Cardiac fibroblast (primary cell): ENCODE measurements at places on chromosomes 16 and 17.

- DNase-seq, result no peak
These were observed 16.5 kb upstream of the SPNS3 start for GRCh38 chr17:4417129-4417667.

DNA sequence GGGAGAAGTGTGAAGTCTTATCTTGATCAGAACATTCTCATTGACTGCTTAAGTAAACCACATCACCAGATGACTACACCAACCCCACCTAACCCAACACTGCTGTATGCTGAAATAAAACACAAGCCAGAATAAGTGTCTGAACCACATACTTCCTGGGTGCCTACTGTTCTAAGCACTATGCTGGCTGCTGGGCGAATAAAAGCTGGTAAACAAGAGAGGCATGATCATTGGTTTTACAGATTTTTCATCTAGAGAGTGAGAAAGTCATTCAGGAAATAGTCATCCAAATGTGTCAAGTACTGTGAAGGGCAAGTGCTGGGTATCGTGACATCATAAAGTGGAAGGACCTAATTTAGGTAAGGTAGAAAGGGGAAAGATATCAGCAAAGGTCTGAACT is 199.0 kb upstream of the SOX9 start:
- no peak for DNase-seq

DNA sequence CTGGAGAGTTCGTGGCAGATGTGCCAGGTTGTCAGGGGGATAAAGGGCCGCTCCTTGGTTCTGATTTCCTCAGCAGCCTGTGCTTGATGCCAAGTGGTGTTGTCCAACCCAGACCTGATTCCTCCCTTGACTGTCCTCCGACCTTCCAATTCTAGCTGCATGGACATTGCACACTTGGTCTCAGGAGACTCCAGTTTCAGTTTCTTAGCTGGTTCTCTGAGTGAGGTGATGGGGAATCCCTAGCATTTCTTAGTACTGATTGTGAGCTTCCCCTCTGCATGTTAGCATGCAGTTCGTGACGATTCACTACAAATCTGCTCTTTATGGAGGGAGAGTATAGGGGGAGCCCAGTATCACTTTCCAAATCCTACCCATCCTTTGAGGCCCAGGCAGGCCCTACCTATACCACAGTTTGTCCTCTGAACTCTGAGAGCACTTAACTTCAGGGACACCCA is 12.4 kb upstream of the CCR7 start:
- no peak for DNase-seq

GRCh38 chr16:65964752-65965151 is 401.7 kb upstream of the CDH5 start:
- no peak for DNase-seq

DNA sequence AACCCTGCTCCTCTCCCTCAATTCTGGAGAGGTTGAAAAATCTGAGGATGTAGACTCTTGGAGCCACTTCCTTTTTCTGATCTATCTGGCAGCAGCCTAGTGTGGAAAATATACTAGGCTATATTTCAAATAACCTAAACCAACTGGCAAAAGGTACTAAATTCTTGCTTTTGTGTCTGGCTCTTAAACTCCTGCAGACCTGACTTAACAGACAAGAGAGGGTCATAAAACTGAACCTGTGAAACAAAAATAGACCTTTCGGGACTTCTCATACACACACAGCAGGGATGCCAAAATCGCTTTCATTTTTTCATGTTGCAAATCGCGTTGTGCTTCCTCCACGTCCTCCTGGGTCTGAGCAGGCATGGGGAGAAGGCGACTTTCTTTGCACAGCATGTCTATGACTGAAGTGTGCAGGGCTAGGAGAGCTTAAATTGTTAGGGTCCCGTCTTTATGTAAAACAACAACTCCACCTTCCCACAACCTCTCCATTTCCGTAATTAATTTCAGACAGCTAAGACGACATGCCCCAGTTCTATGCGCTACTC is 520.7 kb upstream of the PSMD7 start:
- no peak for DNase-seq
